ENCODE measurements at places on chromosomes 7 and 10.

- no peak for DNase-seq
These were observed 581.2 kb upstream of the MGMT start for GRCh38 chr10:128885573-128886555.

- DNase-seq, result no peak
These were observed 103.5 kb downstream of the PARP12 start for GRCh38 chr7:139959285-139959628.

DNA sequence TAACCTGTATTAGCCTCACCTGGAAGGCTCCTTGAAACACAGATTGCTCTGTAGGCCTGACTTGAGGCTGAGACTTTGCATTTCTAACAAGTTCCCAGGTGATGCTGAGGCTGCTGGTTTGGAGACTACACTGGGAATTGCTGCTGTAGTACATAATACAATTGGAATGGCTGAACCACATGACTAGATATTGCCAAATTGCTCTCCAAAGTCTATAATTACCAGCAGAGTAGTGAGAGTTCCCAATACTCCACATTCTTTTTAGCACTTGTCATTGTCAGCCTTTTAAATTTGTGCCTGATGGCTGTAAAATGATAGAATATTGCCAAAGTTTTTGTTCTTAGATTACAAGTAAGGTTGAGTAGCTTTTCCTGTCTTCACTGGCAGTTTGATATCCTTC lies 39.9 kb downstream of the PLEKHA8 start:
- no peak for DNase-seq

DNA sequence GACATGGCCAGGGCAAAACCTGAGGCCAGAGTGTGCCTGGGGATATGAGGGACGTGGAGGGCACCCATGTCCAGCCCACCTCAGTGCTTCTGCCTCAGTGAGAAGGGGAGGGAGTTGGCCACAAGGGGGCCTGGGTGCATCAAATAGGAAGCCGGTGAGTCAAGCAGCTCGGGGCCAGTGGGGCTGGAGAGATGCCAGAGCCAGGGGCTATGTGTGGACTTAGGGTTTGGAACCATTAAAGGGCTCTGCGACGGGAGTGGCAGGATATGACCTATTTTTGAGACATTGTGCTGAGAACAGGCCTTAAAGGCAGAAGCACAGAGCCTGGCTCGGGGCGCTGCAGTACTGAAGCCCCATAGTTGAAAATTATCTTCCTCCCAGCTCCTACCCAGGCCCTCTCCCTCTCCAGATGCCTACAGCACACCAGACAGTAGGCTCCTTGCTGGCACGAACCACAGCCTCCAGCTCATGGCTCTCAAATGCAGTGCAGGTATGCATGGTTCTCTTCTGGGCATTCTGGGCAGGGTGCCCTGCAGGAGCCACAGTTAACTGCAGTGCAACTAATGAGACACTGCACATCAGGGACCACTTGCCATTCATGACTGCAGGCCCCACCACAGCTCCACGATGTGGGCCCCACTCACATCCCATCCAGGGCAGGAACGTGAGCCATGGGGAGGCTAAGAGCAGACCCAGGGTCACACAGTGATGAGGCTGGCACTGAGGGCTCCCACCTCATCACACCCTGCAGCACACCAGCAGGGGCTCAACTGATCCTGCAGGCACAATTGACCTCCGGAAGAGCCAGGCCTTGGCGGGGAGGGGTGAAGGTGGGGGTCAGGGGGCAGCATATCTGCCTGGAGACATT lies 7.2 kb upstream of the PGAM2 start:
- peak; percentile 47 for DNase-seq

DNA sequence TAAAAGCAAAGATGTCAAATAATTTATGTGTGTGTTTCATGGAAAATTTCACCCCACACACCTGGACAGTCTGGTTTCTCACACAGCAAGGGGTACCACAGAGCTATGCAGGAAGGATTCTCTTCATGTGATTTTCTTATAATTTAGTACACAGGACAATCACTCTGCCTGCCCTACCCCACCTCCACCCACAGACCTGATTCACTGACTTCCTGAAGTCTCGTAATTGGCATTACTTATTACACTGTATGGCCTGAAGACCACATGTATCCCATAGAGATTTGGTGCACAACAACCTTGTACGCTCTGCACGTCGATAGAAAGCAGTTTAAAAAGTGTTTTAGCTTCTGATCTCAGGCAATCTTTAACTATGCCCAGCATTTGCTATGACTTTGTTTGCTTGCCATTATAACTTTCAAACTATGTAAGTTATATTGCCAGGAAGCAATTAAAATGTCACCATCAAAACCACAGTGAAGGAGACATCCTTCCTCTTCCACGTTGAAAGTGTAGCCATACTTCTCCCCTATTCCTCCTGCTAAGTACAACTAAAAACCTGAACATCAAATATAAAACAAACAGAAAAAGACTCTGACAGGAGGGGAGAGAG lies 279.4 kb upstream of the IMMP2L start:
- no peak for DNase-seq

DNA sequence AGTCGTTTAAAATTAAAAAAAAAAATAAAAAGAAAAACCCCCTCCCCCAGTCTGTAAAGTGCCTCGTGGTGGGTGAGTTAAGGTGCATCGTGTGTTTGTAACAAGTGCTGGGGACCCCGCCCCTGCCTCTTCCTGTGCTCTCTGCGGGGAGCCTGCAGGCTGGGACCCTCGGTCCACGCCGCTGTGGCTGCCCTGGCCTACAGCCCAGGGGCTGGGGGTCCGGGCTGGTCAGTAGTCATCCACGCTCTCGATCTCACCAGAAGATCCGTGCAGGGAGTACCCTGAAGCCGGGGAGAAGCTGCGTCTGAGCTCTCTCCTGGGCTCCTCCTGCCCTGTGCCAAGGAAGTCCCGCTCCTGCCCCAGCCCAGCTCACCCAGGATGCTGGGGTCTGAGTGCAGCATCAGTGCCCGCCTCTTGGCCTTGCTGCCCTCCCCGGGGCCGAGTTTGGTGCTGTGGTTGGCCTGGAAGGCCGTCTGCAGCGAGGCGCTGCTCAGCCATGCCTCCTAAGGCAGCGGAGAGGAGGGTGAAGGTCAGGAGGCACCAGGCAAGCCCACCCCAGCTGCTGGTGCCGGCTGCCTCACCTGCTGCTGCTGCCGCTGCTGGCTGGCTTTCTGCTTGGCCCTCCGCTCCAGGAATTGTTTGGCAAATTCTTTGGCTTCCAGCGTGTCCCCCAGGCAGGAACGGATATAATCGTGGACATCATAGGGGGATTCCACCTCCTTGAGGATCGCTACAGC lies 8.1 kb downstream of the GNB2 start:
- no peak for DNase-seq

DNA sequence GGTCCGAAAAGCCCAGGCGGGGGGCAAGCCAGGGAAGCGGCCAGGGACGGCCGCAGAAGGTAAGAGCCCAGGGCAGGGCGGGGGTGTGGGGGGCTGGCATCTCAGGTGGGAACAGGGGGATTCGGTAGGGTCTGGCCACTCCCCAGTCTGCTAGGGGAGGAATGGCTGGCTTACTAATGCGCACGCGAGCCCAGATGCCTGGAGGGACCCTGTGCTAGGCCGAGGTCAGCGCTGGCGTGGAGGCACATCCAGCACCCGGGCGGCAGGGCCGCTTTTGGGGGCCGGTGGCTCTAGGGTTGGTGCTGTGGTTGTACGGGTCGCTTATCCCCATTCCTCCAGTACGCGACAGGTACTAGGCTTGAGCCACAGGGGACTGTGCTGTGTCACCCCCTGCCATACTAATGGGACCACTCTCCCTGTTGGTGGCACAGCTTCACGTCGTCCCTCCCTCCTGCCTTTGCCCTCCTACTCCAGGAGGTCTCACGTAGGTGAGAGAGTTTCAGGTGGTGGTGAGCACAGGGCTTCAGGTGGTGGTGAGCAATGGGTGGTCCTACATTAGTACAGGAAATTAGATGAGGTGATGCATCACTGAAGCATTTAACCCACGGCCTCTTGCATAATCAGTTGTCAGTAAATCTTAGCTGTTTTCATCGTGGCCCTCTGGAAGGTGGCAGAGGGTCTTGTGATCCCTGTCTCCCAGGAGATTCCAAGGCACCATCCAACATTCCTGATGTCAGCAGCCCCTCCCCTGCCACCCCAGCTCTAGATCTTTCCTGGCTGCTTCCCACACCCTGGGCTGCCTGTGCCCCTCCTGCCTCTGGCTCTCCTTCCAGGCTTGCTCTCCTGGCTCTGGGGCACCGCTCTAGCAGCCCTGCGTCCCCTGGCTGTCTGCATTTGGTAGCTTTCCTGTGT lies 971 bp downstream of the AEBP1 start:
- no peak for DNase-seq

GRCh38 chr7:36986948-36987724 lies 262.8 kb upstream of the AOAH start:
- peak; percentile 33 for DNase-seq

- no peak for DNase-seq
These were observed 95.0 kb downstream of the CNOT4 start for GRCh38 chr7:135414850-135415439.

DNA sequence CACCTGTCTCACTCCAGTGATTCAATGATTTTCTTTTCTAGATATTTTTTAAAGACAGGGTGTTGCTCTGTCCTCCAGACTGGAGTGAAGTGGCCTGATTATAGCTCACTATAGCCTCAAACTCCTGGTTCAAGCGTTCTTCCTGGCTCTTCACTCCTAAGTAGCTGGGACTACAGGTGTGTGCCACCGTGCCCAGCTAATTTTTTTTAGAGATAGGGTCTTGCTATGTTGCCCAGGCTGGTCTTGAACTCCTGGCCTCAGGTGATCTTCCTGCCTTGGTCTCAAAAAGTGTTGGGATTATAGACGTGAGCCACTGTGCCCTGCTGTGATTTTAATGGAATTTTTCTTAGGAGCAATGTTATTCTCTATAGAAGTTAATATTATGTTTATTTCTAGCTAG lies 14.1 kb downstream of the NUP205 start:
- no peak for DNase-seq

GRCh38 chr10:103816431-103816830 lies 38.9 kb downstream of the SH3PXD2A start:
- DNase-seq, result no peak

DNA sequence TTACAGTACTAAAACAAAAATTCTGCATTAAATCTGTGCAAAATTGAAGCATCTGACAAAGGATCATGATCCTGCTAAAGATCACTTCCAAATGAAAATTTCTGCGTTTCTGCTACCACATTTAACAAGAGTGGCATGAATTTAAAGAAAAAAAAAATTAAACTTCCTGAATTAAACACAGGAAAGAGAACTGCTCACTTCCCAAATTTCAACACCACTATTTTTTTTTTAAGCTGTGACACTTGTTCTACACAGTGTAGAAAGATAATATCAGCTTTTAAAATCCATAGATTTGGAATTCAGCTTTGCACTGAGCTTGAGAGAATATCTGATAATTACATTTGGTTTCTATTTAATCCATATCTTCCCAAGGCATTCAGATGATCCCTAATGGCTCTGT lies 73.6 kb downstream of the EPC1 start:
- no peak for DNase-seq

DNA sequence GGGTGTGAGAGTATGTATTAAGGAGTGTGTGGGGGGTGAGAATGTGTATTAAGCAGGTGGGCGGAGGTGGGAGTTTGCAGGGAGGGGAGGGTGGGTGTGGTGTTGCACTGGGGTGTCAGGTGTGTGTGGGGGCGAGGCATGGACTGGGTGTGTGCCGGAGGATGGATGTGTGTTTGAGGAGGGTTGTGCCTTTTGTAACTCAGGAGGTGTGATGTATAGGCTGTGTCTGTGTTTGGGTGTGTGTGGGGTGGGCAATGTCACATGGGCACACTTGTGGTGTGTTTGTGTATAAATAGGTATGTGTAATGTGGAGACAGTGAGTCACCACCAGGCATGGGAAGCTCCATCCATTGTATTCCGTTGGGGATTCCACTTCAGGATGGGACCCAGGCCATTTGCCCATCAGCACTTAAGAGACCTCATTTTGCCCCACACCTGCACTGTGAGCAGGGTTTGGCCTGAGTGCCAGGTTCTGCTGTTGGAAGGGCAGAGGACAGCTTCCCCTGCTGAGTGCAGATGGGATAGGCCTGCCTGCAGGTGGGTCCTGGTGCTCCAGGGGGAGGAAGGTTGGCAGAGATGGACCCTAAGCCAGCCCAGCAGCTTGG lies 5.8 kb downstream of the UNC5B start:
- DNase-seq, result no peak

GRCh38 chr7:117383483-117384189 lies 43.7 kb downstream of the ASZ1 start:
- DNase-seq, result no peak

DNA sequence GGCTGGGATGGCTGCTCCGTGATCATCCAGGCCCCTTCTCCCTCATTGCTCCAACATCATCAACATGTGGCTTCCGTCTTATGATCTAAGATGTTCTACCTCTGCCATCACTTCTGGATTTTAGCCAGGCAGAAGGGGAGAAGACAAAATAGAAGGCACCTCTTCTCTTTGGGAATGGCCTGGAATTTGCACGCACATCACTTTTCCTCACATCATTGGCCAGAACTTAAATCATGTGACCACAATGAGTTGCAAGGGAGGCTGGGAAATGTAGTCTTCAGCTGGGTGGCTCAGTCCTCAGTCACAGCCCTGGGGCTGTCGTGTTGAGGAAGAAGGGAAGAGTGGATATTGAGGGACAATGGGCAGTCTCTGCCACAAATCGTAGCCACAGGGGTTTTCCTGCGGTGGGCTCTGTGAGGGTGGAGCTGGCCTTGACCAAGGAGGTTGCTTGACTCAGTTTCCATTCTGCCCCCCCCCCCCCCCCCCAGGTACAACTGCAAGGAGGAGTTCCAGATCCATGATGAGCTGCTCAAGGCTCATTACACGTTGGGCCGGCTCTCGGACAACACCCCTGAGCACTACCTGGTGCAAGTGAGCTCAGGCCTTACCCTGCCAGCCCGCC lies 50.3 kb downstream of the PALD1 start:
- no peak for DNase-seq

DNA sequence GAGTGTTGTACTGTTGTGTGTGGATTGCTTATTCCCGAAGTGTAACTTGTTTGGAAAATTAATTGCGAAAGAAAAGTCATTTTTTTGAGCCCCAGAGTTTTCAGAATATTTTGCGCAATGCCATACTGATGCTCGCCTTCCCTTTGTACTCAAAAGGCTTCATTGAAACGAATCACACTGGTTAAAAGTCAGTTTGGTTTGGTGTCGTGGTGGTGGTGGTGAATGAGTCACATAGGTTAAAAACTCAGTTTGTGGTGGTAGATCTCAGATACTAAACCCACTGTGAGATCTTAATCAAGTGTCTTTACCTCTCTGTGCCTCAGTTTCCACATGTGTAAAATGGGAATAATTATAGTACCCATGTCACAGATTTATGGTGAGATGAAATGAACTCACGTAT lies 61.1 kb upstream of the IL6 start:
- no peak for DNase-seq

- no peak for DNase-seq
These were observed 20.4 kb downstream of the KLLN start for GRCh38 chr10:87842776-87843497.

Data from CD8-positive, alpha-beta T cell (primary cell).